Thymus (tissue), 14 donors: ENCODE measurements at places on chromosomes 12 and 14. TPM values are rescaled to one million over a fixed set of nuclear protein-coding genes. Genes with fewer than 3 reads are reported as not detected.

GRCh38 chr14:66993512-66993911, 195.7 kb upstream of the GARIN2 start:
- no peak for DNase-seq

The PRPH gene
- total RNA-seq, result 0.28 TPM

The DPPA3 gene
- 0.19 TPM for total RNA-seq

DNA sequence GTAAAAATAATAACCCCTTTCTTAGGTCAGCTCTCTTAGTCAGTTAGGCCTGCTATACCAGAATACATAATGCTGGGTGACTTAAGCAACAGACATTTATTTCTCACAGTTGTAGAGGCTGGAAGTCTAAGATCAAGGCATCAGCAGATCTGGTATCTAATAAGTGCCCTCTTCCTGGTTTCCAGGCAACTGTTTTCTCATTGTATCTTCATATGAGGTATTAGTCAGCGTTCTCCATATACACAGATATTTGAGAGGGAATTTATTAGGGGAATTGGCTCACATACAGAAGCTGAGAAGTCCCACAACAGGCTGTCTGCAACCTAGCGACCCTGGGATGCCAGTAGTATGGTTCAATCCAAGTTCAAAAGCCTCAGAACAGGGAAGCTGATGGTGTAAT, 896.0 kb downstream of the GALC start:
- DNase-seq, result no peak

DNA sequence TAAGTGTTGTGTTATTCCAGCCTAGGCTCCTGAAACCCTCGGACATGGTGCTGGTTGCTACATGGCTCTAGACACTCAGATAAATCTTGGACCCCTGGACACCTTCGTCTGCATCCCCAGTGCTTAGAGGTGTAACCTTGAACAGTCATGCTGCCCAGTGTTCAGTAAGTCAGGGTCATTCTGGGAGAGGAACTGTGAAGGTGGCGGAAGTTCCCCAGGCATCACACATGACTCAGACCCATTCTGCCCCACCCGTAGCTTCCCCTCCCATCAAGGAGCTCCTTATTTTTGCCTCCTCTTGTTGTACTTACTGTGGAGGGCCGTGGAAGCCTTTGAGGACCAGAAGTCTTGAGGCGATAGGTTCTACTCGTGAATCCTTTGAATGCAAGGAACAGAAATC, 18.1 kb upstream of the SSPN start:
- DNase-seq, result no peak

- no peak for DNase-seq
Observed at GRCh38 chr12:85894653-85895052, 20.6 kb downstream of the NTS start.

- no peak for DNase-seq
Observed at GRCh38 chr14:68270342-68270741, 450.8 kb downstream of the RAD51B start.

- DNase-seq, result no peak
Observed at GRCh38 chr14:80768646-80769045, 172.9 kb downstream of the CEP128 start.

DNA sequence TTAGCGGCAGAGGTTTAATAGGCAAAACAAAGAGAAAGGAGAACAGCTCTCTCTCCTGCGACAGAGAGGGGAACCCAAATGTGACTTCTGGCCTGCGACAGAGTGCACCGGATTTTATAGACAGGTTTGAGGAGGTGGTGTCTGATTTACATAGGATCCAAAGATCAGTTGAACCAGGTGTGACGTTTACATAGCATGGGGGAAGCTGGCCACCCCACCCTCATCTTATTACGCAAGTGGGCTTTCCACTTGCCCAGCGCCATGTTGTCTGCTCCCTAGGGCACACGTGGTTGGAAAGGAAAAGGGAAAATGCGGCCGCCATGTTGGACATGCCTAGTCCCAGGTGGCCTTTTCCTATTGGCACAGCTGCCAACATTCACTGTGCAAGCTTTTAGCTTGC, 17.4 kb downstream of the BCL2L14 start:
- no peak for DNase-seq

The AHNAK2 gene
- total RNA-seq, result 0.42 TPM

DNA sequence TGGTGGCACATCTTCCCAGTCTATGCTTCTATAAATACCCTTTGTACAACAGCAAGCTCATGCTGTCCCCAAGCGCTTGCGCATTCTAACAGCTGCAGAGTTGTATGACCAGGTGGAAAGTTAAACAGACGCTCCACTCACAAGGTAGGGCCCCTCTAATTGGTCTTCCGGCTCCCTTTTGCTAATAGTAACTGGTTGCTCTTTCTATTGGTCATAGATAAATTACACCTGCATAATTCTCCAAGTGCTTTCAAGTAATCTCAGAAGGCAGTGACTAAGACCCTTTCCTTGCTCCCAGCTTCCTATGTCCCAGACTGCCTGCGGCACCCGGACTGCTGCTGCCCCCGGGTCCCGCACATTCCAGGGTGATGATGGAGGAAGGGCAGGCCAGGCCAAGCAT, 6.1 kb upstream of the TSPAN9 start:
- DNase-seq, result no peak

The CNPY2 gene
- 92.4 TPM for total RNA-seq

- DNase-seq, result no peak
Observed at GRCh38 chr14:106802413-106803364, 1276.3 kb downstream of the TMEM121 start.

DNA sequence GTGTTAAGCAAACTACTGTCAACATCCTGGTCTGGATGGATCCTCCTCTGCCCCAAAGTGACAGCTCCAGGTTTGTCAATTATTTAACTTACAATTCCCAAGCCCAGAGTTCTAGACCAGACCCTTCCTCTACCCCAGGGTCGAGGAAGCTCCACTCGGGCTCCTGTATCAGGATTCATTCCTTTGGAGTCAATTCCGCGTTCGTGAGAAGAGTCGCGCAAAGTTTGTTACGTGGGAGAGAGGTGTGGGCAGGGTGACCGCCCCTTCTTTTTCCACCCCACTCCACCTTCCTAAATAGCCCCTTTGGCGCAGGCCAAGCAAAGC, 479 bp downstream of the SEL1L start:
- no peak for DNase-seq

The APAF1 gene
- 10.5 TPM for total RNA-seq

DNA sequence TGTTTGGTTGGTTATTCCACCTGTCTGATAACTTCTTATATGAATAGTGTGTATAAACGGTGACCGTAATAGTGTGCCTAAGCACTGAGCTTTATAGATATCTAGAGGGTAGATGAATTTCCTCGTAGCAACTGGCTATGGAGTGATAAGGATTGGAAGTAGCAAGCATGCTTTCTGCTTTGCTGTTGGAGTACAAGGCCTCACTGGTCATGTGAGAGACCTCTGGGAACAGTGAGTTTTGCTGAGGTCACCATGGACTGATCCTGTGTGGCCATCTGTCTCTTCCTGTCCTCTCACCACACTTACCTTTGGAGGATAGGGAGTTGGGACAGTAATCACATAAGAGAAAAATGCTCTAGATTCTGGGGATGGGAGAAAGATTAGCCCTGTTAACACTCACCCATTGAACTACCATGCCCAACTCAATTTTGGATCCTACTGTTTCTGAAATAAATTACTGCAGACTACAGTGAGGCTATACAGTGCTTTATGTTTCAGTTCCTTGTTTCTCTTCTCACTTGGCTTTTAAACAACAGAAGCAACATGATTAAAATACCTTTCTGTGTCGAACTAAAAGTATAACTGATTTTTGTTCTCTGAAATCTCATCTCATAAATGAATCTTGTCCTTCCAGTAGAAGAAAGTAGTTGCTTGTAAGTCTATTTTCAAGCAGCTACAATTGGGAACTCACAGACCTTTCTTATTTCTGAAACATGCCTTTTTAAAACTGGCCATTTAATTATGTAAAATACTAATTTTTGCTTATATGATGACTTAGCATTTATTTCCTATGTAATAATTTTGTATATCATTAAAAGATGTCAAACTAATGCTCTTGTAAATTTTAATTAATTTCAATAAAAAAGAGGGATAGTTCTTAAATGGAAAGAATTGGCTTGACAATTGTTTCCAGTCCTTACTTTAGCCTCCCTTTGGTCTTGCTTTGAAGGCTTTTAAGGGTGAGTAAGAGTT, 8.3 kb downstream of the TMX1 start:
- no peak for DNase-seq

DNA sequence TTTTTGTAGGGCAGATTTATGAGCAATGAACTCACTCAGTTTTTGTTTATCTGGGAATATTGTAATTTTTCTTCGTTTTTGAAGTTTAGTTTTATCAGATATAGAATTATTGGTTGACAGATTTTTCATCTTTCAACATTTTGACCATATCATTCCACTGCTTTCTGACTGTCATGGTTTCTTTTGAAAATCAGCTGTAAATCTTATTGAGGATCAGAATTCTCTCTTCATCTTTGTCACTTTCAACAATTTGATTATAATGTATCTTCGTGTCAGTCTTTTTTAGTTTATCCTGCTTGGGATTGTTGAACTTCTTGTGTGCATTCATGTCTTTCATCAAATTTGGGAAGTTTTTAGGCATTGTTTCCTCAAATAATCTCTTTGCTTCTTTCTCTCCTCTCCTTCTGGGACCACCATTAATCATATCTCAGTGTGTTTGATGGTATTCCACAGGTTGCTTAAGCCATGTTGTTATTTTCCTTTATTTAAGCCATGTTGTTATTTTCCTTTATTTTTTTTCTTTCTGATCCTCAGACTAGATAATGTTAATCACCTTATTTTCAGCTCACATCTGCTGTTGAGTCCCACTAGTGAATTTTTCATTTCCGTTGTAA, 229.7 kb upstream of the GARIN2 start:
- DNase-seq, result no peak

GRCh38 chr12:110091136-110091711, 32.9 kb upstream of the IFT81 start:
- DNase-seq, result no peak
